Fibroblast of skin of abdomen (primary cell): ENCODE measurements at places on chromosomes 11 and 22.

- DNase-seq, result no peak
These were observed 59.9 kb upstream of the FGF3 start for GRCh38 chr11:69878927-69879728.

DNA sequence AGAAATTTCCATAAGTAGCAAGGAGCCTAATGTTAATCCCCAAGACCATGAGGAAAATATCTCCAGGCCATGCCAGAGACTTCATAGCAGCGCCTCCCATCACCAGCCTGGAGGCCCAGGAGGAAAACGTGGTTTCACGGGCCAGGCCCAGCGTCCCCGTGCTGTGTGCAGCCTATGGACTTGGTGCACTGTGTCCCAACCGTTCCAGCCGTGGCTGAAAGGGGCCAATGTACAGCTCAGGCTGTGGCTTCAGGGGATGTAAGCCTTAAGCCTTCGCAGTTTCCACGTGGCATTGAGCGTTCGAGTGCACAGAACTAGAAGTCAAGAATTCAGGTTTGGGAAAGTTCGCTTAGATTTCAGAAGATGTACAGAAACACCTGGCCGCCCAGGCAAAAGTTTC is 510.7 kb downstream of the CNTN5 start:
- no peak for DNase-seq

DNA sequence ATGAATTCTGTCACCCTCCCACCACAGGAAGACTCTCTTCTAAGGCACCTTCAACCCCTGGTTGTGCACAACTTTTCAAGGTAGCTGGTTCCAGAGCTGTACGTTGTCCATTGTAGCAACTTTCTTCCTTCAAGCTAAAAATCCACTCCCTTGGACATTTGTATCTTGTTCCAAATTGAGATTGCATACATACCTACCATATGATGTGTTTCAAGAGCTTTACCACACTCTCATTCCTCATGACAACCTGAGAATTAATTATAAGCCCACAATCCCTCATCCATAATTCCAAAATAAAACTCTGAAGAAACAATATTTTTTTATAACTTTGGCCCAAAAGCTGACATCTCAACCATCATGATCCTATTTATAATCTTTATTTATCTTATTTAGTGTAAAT is 3.0 kb downstream of the OR52W1 start:
- peak; percentile 56 for DNase-seq

DNA sequence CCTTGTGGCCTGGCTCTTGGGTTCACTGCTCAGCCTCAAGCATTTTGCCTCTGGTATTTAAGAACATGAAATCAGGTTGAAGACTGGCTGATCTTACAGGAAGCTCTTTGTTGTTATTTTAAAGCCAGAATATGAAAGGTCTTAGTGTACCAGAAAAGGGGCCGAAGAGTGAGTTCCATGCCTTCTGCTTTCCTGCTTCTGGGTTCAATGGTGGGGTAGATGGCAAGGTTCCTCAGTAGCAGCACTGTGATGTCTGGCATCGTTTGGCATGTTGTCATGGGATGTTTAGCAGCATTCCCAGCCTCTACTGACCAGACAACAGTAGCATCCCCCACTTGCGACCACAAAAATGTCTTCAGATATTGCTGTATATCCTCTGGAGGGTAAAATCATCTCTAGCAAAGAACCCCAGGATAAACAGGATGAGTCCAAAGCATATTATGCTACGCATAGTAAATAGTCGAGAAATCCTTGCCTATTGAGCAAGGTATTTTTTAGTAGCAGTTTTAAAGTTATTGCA is 2.4 kb downstream of the VPS26B start:
- peak; percentile 23 for DNase-seq

DNA sequence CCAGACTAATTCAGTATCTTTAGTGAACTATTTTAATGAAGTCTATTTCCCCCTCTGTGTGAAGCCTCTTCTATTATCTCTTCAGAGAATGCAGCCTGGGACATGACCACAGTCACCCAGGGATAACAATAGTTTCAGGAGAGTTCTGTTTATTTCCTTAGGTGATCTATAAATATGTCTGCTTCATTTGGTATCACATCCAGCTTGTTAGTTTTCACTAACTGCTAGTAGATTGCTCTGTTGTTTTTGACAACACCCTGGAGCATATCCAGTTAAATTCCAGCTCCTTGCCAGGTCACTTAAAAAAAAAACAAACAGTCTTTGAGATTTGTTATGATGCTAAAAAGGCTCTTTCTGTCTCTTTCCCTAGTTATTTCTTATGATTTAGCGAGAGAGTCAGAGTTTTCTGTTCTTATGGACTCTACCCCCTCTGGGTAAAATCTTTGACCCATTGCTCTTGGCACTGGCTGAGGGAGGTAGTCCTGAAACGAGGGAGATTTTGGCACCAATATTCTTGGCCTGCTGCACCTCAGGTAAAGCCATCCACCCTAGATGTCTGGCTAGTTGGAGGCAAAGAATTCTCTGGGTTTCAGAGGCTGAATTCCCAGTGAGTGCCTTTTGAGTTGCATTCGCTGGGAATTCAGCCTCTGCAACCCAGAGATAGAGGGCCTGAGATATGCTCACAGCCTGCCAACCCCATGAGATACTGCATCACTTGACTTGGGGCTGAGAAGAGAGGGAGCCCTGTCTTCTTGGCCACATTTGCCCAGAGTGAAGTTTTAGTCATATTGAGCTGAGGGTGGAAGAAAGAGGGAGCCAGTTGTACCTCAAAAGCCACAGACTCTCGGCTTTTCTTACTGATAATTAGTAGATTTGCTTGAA is 159.1 kb downstream of the PGR start:
- DNase-seq, result no peak

GRCh38 chr11:86147004-86147403 is 78.1 kb upstream of the PICALM start:
- DNase-seq, result no peak

- no peak for DNase-seq
These were observed 4.8 kb downstream of the ROBO4 start for GRCh38 chr11:124892750-124893454.

GRCh38 chr11:34599406-34599945 is 21.4 kb upstream of the EHF start:
- peak; percentile 90 for DNase-seq

- no peak for DNase-seq
These were observed at the start of gene OR51F1 for GRCh38 chr11:4769838-4770237. TSS of gene OR51F1 (minus strand) at chr11:4769938. CDS start at chr11:4769938, 0 bp downstream.

- no peak for DNase-seq
These were observed 157.6 kb downstream of the LDLRAD3 start for GRCh38 chr11:36101466-36101865.

- no peak for DNase-seq
These were observed 27.6 kb upstream of the HMOX1 start for GRCh38 chr22:35353318-35353717.

DNA sequence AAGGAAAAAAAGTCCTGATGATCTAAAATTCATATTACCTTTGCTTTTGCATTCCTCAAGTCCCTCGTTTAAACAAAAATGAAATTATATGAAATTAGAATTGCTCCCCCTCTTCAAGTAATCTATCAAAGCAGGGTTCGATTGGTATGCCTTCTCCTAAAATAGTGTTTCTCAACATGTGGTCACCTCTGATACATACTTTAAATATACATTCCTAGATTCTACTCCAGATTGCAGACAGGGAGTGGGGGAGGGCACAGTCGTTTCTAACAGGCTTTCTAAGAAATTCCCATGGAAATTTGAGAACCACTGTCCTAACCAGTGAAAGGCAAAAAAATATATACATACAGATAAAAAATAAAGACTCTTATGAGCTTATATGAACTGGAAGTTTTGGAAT is 22.6 kb upstream of the IRAG1 start:
- peak; percentile 80 for DNase-seq

GRCh38 chr11:119720311-119720913 is 8.6 kb downstream of the NECTIN1 start:
- no peak for DNase-seq

DNA sequence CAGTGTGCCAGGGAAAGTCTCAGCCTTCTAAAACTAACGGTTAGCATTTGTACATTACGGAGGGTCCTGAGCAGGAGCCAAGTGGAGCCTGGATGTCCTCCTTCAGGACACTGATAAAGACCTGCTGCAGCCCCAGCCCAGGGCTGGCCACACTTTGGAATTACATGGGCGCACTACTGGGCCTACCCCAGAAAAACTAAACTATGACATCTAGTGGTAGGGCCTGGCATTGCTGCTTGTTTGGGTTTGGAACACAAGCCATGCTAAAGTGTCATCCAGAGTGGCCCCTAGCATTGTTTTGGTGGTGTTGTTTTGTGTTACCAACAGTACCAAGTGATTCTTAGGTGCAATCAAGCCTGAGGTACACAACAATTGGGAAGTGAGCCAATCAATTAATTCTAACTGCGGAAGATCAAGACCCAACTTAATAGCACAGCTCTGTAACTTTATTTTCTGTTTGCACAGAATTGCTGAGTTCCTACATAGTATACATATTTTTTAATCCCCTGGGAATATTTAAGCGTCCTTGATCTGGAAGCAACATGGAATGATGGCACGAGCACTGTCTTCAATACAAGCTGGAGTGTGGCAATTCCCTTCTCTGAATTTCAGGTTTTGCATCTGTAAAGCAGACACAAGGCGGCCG is 340.7 kb downstream of the LARGE1 start:
- DNase-seq, result peak; percentile 37

DNA sequence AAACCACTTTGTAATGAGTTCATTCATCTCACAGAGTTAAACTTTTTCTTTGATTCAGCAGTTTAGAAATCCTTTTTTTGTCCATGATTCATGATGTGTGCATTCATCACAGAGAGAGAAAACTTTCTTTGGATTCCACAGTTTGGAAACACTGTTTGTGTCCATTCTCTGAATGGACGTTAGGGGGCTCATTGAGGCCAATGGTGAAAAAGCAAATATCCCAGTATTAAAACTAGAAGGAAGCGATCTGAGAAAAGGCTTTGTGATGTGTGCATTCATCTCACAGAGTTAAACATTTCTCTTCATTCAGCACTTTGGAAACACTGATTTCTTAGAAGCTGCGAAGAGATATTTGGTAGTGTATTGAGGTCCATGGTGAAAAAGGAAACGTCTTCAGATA is 155.6 kb upstream of the TRIM48 start:
- no peak for DNase-seq

DNA sequence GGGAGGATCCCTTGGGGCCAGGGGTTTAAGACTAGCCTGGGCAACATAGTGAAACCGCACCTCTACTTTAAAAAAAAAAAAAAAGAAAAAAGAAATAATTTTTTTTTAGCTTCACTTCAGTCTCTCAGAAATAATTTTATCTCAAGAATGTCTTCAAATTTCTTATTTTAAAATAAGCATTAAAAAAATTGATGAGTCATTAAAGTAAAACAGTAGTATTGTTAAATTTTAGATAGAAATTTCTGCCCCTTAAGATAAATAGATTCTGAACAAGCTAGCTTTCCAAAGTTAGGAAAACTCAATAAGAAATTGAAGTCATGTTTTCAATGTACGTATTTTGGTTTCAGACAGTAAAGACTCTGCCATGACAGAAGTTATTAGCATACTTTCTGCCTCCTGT is 7.7 kb upstream of the PACS1 start:
- no peak for DNase-seq

GRCh38 chr11:99234534-99234933 is 213.8 kb downstream of the CNTN5 start:
- DNase-seq, result no peak

GRCh38 chr22:45774001-45774670 is 102.5 kb downstream of the ATXN10 start:
- DNase-seq, result no peak

GRCh38 chr11:117510646-117511045 is 183.0 kb downstream of the CEP164 start:
- no peak for DNase-seq

- DNase-seq, result peak; percentile 98
These were observed 427.9 kb upstream of the CCDC179 start for GRCh38 chr11:23288003-23288783.
